ENCODE measurements at places on chromosomes 16 and 17. TPM values are rescaled to one million over a fixed set of nuclear protein-coding genes. Genes with fewer than 3 reads are reported as not detected.

CCL17 gene
- total RNA-seq = not detected

HP gene
- total RNA-seq = 0.74 TPM

VPS4A gene
- total RNA-seq = 28.0 TPM

CCL23 gene
- total RNA-seq = not detected

CDRT15L2 gene
- not detected for total RNA-seq

TRPV3 gene
- total RNA-seq = 0.74 TPM

Measured in temporal lobe (tissue), 4 donors.